Amniotic stem cell (primary cell): ENCODE measurements at places on chromosomes 2 and 18.

GRCh38 chr2:131050896-131051295 is 42.4 kb downstream of the FAM168B start:
- DNase-seq = no peak

- DNase-seq = no peak
These were observed 640.7 kb upstream of the ACVR2A start for GRCh38 chr2:147204102-147204501.

GRCh38 chr2:231546014-231546715 is 15.9 kb upstream of the NMUR1 start:
- no peak for DNase-seq

- DNase-seq = no peak
These were observed 111.7 kb downstream of the CHST9 start for GRCh38 chr18:27073404-27073830.
